ENCODE measurements at places on chromosomes 6 and 20. TPM values are rescaled to one million over a fixed set of nuclear protein-coding genes. Genes with fewer than 3 reads are reported as not detected.

DNA sequence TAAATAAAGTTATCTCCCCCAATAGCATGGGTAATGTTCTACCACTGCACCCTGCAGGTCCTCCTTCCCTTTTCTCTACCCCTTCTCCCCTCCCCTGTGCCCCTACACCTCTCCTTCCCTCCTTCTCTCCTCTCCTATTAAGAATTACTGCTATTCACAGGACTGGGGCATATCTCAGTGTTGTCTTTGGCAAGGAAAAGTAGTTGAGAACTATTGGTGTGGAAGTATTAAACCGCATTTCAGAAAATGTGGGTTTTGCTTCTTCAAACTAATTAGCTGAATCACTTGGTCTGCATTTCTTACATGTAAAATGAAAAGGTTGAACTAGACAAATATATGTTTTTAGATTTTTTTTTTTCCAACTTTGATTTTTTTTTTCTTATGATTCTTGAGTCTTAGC is 296.3 kb downstream of the CDKAL1 start:
- H3K36me3 ChIP-seq, result no peaks in the 10 kb centered on the region
- no peak for DNase-seq
- no peaks in the 10 kb centered on the region for H3K27me3 ChIP-seq
- no peak overlapping the region for H3K4me3 ChIP-seq
- H3K4me1 ChIP-seq, result no peaks in the 10 kb centered on the region
- no peak overlapping the region for H3K27ac ChIP-seq

GRCh38 chr6:130303431-130303830 is 62.4 kb upstream of the TMEM200A start:
- H3K27me3 ChIP-seq, result no peaks in the 10 kb centered on the region
- H3K4me1 ChIP-seq, result no peaks in the 10 kb centered on the region
- DNase-seq, result no peak
- no peak overlapping the region for H3K27ac ChIP-seq
- no peak overlapping the region for H3K4me3 ChIP-seq

Gene VPS16
- total RNA-seq, result 27.1 TPM

Gene SLPI
- total RNA-seq, result 983 TPM

DNA sequence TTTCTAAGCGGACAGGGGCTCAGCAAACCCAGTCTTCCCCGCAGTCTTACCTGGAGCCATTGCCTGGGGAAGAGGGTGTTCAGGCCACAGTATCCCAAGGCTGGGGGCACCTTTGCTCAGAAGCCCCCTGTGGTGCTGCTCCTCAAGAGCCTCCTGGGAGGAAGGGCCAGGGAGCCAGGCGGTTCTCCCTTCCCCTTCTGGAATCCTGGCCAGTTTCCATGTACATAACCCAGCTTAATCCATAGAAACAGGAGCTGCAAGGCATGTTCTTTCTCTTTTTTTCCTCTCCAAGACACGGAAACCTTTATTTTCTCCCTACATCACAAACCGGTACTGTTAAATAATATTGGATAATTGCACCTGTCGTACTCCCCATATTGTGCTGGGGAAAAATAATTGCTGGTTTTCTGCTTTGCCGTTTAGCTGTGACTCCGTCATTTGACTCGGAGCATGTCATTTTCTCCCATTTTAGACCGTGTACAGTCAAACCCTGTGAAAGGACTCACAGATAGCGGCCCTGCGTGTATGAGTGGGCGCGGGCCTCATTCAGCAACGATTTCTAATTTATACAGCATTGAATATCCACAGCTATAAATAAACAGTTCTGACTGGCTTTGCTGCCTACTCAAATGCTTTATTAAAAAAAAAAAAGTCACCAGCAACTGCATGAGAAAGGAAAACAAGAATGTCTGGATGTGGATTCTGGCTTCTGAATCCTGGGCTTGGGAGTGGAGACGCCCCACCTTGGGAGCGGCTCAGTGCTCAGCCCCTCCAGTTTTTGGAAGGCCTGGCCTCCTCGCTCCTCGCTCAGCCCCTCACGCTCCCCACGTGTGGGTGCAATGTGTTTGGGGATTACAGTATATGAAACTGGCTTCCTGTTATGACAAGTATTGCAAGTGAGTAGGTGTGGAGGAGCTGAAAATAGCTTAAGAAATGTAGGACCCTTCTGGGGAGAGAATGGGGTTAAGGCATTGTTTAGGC is 67.3 kb downstream of the ADTRP start:
- DNase-seq, result no peak
- peak overlapping the region; percentile 43 for H3K27ac ChIP-seq
- no peaks in the 10 kb centered on the region for H3K36me3 ChIP-seq
- H3K4me1 ChIP-seq, result peaks cover 26% of the 10 kb centered on the region
- no peaks in the 10 kb centered on the region for H3K27me3 ChIP-seq

- no peaks in the 10 kb centered on the region for H3K36me3 ChIP-seq
- no peak overlapping the region for H3K4me3 ChIP-seq
- no peak for DNase-seq
- no peaks in the 10 kb centered on the region for H3K4me1 ChIP-seq
- H3K27ac ChIP-seq, result no peak overlapping the region
- H3K27me3 ChIP-seq, result no peaks in the 10 kb centered on the region
Measured at GRCh38 chr6:47574789-47575188, 97.2 kb downstream of the CD2AP start.

DNA sequence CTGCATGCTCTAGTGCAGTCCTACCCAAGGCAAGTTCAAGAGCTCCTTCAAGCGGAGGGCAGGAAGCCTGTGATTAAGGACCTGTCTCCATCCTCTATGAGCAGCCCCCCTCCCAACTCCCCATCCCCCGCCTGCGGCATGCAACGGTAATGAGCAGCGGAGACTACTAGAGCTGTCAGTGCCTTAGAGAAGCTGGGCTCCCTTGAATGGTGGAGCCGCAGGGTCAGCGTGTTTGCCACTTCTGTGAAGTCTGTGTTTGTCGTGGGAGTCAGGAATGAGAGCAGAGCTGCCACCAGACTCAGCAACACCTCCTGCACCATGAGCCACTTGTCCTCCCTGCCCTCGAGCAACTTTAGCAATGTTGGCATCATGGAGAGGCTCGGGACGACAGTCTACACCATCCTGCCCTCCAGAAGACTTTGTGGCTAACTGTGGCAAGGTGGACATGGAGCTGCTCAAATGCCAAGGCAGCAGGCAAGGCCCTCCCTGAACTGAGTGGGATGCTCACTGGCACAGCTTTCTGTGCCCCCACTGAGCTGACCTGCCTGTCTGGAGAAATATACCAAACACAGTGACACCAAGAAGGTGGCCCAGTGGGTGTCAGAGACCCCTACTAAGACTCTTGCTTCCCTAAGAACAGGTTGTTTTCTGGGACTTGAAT is 23.8 kb upstream of the SYNDIG1 start:
- H3K36me3 ChIP-seq, result no peaks in the 10 kb centered on the region
- H3K27ac ChIP-seq, result no peak overlapping the region

- H3K36me3 ChIP-seq, result no peaks in the 10 kb centered on the region
- peaks cover 4% of the 10 kb centered on the region for H3K4me1 ChIP-seq
- H3K27ac ChIP-seq, result no peak overlapping the region
- no peak for DNase-seq
Measured at GRCh38 chr6:31209137-31209536, 38.7 kb upstream of the POU5F1 start.

DNA sequence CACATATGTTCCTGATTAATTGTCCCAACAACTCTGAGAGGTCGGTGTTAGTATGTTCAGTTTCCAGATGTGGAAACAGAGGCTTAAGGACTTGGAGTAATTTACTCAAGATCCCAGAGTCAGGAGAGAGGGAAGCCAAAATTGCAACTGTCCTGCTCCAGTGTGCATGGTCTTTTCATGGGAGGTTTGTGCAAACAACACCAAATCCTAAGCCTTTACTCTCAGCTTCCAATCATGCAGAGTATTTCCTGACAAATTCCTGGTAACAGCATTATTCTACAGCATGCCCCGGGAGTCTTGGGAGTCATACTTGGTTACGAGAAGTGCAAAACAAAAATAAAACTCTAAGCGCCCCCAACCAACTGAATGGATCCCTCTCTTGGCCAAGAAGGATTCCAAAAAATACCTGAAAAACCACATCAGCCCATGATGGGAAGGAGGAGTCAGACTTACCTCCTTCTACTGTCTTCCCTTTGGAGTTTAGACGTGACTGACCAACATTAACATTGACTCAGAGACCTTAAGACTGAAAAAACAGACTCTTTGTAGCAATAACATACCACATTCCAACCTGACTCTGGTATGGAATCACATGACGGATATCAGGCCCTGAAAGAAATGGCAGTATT is 30.8 kb upstream of the PPP1R3G start:
- no peaks in the 10 kb centered on the region for H3K4me1 ChIP-seq
- H3K36me3 ChIP-seq, result no peaks in the 10 kb centered on the region
- no peaks in the 10 kb centered on the region for H3K27me3 ChIP-seq
- no peak for DNase-seq
- no peak overlapping the region for H3K4me3 ChIP-seq

Measured in esophagus squamous epithelium (tissue), 5 donors.